ENCODE measurements at places on chromosomes 3 and 15.

DNA sequence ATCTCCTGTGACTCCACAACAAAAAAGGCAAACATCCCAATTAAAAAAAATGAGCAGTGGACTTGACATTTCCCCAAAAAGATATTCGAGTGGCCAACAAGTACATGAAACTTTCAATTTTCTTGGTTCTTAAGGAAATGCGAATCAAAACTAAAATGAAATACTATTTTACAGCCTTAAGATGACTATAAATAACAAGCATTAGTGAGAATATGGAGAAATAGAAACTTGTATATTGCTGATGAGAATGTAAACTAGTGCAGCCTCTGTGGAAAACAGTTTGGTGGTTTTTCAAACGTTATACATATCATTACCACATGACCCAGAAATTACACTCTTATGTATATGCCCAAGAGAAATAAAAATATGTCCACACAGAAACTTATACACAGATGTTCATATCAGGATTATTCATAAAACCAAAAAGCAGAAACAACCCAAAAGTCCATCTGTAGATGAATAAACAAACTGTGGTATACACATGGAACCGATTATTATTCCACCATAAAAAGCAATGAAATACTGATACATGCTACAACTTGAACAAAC is 153.2 kb upstream of the GPR149 start:
- DNase-seq, result no peak

DNA sequence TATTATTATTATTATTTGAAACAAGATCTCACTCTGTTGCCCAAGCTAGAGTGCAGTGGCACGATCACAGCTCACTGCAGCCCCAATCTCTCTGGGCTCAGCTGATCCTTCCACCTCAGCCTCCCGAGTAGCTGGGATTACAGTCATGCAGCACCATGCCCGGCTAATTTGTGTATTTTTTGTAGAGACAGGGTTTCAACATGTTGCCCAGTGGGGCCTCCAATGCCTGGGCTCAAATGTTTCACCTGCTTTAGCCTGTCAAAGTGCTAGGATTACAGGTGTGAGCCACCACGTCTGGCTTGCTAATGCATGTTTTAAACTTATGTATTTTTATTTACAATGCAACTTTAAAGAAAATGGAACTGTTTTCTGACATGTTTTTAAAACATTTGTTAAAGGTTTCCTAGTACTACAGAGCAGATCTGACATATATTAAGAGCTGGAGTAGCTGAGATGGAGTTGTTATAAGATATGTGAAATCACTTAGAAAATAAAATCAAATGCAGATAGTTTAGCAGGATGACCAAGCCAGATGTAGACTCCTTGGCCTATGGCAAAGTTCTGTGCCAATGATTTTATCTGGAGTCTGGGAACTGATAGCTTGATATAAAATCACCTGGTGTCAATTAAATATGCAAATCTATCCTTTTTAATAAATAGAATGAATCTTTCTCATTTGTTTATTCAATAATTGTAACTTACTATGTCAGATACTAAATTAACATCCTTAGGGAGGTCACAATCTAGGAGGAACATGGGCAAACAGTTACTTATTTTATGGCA is 310.1 kb upstream of the NAALADL2 start:
- DNase-seq, result no peak

DNA sequence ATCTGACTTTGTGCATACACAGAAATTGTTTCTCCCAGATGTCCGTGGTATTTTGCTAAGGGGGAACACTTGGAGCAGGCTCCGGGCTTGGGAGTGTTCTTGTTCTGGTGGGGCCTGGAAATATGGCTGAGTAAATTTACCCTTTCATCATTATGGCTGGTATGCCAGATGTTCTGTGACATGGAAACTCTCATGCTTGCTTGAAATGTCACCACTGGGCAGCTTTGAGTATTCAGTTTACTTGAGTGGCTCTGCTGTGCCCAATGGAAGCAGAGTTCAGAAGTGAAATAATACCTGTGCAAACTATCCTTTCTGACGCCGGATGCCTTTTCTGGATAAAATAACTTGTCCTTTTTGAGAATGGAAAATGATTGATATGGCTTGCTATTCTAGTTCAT is 283.6 kb upstream of the TPM1 start:
- DNase-seq, result no peak

GRCh38 chr15:97482521-97482920 is 478.0 kb upstream of the ARRDC4 start:
- no peak for DNase-seq

DNA sequence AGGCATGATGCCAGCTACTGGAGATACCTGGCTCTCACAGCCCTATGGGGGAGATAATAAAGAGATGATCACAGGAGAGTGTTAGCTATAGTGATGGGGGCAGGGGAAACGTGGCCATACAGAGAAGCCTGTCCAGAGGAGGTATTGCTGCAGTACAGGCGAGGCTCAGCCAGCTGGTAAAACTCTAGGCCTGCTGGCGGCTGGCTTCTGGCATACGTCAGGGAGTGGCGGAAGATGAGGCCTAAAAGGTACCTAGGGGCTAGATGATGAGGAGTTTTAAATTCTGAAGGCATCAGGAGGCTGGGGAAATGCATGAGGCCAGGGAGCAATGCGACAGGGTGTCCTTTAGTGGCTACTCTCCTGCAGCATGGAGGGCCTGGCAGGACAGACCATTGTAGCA is 110.7 kb downstream of the EEFSEC start:
- DNase-seq, result no peak

GRCh38 chr15:48645558-48646330 is at the start of gene FBN1:
TSS of gene FBN1 (minus strand) at chr15:48645709. CDS start at chr15:48644769, 940 bp downstream.
- no peak for DNase-seq

DNA sequence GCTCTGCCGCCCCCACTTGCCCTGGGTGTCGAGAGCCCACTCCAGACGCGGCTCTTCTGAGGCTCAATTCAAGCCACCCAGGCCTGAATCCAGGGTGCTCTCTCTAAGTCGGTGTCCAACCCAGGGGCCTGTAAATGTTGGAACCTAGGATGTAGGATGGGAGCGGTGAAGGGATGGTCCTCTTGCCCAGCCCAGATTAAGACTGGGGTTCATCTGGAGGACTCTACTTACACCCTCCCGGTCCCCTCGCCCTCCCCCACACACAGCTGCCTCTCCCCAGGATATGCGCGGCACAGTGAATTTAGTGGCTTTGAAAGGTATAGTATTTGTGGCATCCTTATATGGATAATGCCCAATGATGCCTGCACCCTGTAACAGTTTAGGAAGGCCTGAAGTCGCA is 822 bp upstream of the FBN1 start:
- no peak for DNase-seq

DNA sequence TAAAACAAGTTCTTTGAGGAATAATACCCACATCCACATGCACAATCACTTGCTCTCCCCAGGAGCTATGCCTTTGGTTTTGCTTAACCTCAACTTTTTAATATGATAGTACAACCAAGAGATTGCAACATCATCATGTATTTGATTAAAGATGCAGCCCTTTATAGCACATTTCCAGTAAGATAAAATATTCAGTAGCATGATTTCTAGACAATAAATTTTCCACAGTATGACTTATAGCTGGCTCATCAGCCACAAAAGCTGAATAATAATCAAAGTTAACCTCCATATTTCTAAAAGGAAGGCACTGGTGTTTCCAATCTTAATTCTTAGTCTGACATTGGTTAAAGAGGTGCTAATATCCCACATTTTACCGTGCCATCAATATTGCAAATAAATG is 622.5 kb downstream of the TBL1XR1 start:
- DNase-seq, result no peak

DNA sequence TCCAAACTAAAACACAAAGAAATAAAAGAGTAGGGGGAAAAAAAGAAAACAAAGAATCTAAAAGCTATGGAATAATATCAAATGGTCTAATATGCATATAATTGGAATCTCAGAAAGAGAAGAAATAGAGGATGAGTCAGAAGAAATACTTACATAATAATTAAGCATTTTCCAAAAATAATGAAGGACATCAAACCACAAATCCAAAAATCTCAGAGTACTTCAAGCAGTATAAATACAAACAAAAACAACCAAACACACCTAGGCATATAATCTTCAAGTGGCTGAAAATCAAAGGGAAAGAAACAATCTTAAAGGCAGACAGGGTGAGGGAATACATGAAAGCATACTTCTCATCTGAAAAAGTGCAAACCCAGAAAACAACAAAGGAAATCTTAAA is 46.3 kb downstream of the MYLK start:
- DNase-seq, result no peak

GRCh38 chr3:123627673-123628670 is 43.1 kb upstream of the HACD2 start:
- DNase-seq, result no peak

- DNase-seq, result no peak
Observed at GRCh38 chr3:77191014-77191413, 151.1 kb downstream of the ROBO2 start.

DNA sequence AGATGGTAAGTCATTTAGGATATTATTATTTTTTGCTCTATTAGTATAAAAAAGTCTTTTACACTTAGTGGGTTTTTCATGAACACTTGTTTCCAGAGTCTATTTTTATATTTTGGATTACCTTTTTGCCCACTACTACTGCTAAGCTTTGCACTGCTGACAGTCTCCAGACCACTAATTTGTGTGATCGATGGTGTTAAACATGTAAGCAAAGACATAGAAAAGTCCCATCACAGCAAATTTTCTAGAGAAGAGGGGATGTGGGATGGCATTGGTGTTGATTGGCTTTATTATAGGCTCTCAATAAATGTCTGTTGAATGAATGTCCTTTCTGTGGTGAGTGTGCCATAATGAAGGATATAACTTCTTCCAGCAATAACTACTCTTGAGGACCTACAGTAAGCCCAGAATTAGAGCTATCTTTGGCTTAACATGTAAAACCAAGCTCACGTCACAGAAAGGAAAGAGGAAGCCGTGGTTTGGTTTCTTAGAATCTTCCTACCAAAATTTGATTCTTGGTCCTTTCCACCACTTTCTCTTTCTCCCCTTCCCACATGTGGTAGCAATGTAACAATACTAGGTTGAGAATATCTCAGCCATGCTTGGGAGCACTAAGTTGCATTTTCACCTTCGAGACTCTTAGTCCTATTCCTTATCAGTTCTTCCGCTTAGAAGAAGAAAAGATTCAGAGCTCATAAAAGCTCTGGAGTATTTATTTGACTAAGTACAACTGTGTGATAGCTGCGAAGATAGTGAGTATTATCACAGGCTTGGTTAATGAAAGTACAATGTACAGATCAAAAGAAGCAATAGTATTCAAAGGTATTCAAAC is 90.6 kb upstream of the UMPS start:
- DNase-seq, result peak; percentile 24

DNA sequence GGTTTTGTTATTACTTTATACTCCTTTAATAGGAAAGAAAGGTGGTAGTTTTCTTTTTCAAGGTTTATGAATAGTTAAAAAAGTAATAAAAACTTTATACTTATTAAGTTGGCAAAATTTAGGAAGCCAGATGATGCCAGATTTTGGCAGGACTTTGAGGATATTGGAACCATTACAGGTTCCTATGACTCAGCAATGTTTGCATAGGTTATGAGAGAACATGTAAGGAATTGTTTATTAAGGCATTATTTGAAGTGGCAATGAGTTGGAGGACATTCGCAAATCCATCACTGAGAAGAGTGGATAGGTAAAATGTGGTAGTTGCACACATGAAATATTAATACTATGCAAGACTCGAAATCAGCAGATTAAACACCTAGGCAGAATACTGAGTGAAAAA is 29.9 kb downstream of the CDAN1 start:
- no peak for DNase-seq

DNA sequence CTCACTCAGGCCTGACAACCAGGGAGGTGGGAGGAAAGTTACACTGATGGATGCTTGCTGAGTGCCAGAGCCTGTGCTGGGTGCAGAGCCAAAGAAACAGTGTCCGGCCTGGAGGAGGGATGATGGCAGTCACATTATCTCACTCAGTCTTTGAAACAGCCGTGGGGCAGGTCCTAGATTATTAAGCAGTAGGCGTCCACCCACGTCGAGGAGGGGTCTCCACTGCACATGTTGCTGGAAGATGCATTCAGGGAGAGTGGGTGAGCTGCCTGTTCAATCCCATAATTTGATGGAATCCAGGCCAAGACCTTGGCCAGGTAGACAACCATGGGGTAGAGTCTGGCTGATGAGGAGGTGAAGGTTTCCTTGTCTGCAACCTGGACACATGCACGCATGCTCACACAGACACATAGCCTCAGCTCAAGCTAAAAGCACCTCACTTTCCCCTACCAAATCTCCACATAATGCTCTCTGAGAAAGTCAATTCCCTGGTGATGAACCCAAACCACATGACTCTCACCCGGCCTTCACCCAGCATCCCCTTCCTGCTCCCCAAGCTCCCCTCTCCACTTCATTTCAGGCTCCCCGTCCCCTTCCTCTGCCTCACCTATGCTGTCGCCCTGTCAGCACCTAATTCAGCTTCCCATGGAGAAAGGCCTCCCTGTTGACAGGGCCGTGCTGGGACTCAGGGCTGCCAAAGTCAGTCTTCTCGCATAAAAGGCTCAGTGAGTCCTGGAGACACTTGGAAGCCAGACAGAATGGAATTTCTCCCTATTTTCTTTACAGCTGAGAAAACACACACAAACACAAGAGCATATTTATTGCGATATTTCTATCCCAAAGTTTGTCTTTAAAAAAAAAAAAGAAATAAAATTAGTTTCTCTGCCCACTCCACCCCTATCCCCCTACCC is 29.8 kb downstream of the ACAN start:
- no peak for DNase-seq

GRCh38 chr15:46644501-46645481 is 1010.0 kb downstream of the SQOR start:
- no peak for DNase-seq

- no peak for DNase-seq
Observed at GRCh38 chr15:39616731-39617455, 36.0 kb downstream of the THBS1 start.

DNA sequence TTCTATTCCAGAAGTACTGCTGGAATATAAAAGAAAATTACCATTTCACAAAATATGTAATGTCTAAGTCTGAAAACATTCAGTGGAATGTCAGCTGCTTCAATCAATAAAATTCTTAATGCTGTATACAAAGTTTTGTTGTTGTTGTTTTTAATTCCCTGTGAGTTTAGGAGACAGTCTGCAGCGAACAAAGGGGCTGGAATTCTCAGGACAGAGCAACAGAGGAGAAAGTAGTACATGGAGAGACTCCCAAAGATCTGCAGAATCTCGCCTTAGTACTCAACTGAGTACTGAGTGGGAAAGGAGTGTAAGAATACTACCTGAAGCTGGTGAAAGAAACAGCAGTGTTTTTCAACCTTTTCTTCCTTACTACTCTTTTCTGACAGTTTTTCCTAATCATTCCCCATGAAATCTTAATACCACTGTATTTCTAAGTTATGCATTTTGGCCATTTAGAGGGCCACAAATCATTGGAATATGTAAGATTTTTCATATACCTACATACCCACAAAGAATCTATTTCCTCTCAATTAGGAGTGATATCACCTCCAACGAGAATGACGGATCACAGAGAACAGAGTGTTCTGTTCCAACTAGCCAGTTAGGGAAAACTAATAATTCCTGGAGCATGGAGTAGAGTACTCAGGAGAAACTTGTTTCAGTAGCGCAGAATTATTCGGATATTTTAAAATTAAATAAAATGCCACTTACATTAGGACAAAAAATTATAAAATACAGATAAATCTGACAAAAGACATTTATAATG is 16.0 kb downstream of the ANKRD28 start:
- no peak for DNase-seq
